ENCODE measurements at places on chromosomes 16 and 17. TPM values are rescaled to one million over a fixed set of nuclear protein-coding genes. Genes with fewer than 3 reads are reported as not detected.
A peak's percentile ranks its signal among the peaks of the same experiment; 100 is the strongest.

DNA sequence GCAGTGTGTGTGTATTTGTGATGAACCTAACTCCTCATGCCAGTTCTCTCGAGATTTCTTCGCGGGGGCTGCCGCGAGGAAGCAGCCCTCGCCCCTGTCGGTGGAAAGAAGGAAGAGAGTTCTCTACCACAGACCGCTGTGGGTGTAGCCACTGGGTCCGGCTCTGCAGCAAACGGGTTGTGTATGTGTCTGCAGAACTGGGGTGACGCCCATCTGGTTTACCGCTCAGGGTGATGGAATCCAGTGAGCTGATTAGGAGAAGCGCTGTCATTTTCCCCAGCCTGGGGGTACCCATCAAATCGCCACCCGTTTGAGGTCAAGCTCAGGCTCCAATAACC lies 7.7 kb downstream of the CORO6 start:
- H3K4me1 ChIP-seq = peaks cover 47% of the 10 kb centered on the region
- no peaks in the 10 kb centered on the region for H3K36me3 ChIP-seq
- H3K27ac ChIP-seq = no peak overlapping the region
- H3K27me3 ChIP-seq = no peaks in the 10 kb centered on the region

GRCh38 chr16:49854188-49854795 lies 1.6 kb downstream of the ZNF423 start:
- H3K4me3 ChIP-seq = peak overlapping the region; percentile 34
- peaks cover 32% of the 10 kb centered on the region for H3K4me1 ChIP-seq
- no peaks in the 10 kb centered on the region for H3K27me3 ChIP-seq
- DNase-seq = peak; percentile 30
- no peaks in the 10 kb centered on the region for H3K36me3 ChIP-seq

GRCh38 chr17:50893183-50893993 lies 27.2 kb upstream of the TOB1 start:
- DNase-seq = no peak
- H3K27me3 ChIP-seq = no peaks in the 10 kb centered on the region
- H3K27ac ChIP-seq = no peak overlapping the region
- H3K36me3 ChIP-seq = no peaks in the 10 kb centered on the region
- H3K4me1 ChIP-seq = no peaks in the 10 kb centered on the region
- H3K4me3 ChIP-seq = no peak overlapping the region

GRCh38 chr17:14772776-14773175 lies 471.9 kb downstream of the HS3ST3B1 start:
- H3K4me3 ChIP-seq = no peak overlapping the region
- DNase-seq = no peak
- H3K27me3 ChIP-seq = no peaks in the 10 kb centered on the region
- no peak overlapping the region for H3K27ac ChIP-seq

- H3K36me3 ChIP-seq = no peaks in the 10 kb centered on the region
- H3K4me1 ChIP-seq = no peaks in the 10 kb centered on the region
- no peak for DNase-seq
- H3K27ac ChIP-seq = no peak within 1 kb of the TSS
- H3K4me3 ChIP-seq = no peak within 1 kb of the TSS
Observed at GRCh38 chr16:3256146-3256865, at the start of gene MEFV. Gene MEFV (minus strand): TSS chr16:3256633. CDS start chr16:3256587, 46 bp downstream.

Gene NMT1
- total RNA-seq = 98.9 TPM

Gene PLA2G15
- total RNA-seq = 36.8 TPM

Gene GLP2R
- 0.68 TPM for total RNA-seq
